ENCODE measurements at places on chromosomes 1 and 21. TPM values are rescaled to one million over a fixed set of nuclear protein-coding genes. Genes with fewer than 3 reads are reported as not detected.

- no peak for DNase-seq
These were observed 312.4 kb downstream of the HMCN1 start for GRCh38 chr1:186046437-186047211.

DNA sequence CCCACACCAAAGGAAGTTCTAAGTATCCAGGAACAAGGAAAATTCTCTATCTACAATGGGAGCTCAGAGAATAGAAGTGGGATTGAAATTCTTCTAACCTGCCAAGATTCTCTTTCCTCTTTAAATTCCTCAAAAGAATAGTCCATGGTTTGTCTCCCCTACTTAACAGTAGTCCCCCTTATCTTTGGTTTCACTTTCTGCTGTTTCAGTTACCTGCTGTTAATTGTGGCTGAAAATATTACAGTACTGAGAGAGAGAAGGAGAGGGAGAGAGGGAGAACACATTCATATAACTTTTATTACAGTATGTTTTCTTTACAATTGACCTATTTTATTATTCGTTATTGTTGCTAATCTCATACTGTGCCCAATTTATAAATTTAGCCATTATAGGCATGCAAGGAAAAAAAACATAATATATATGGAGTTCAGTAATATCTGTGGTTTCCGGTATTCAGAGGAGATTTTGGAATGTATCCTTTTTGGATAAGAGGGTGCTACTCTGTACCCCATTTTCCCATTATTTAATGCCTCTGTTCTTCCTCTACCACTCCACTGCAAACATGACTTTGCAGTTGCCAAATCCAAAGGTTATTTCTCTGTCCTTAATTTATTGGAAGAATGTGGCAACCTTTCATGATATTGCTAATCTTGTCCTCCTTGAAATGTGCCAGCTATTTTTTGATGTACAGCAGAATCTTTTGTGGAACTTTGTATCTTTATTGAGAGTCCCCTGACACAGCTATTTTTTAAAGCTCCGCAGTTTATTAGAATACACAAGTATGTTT, 68.0 kb downstream of the USP25 start:
- no peak for DNase-seq

DNA sequence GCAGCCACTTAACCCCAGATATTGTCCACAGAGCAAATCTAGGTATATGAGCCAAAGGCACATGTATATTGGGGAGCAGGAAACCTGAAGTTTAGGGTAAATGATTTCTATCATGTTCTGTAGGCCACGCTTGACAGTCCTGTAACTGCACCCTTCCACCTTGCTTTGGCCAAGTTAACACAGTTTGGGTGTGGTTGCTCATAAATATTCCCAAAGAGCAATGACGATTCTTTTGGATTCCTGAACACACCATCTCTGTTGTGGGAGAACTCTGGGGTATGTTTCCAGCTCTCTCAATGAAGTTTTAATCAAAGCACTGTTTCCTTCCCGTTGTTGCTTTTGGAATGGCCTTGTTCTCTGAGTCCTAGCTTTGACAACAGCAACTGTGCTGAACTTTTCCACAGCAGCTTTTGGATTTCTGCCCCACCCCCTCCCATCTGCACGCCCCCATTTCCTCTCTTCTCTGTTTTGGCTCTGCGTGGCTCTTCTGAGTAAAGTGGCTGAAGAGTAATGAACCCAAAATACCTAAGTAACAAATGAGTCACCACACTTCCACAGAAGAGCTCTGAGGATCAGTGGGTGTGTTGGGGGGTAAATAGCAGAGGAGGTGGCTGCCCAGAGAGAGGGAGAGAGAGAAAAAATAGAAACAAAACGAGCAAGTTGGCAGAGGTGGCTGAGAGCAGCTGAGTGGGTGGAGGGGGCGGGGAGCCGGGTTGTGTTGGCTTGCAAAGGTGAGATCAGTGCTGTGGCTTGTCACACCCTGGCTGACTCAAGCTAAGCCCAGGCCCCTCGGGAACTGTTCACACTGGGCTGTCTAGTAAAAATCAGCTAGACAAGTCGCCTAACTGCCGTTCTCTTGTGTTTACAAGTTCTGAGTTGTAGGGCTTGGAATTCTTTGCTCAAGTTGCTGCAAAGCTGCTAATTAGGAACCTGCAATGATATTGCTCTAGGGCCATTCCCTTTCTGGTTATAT, 26.9 kb upstream of the RAP1A start:
- DNase-seq = peak; percentile 94

GRCh38 chr1:234771642-234772344, 161.8 kb upstream of the IRF2BP2 start:
- DNase-seq = no peak

Gene KRTCAP2
- 130 TPM for total RNA-seq

Gene GLIS1
- total RNA-seq = 0.14 TPM

Data from upper lobe of right lung (tissue), 1 donor.